Cortex of kidney (tissue), 1 donor: ENCODE measurements at places on chromosomes 6 and 20.

DNA sequence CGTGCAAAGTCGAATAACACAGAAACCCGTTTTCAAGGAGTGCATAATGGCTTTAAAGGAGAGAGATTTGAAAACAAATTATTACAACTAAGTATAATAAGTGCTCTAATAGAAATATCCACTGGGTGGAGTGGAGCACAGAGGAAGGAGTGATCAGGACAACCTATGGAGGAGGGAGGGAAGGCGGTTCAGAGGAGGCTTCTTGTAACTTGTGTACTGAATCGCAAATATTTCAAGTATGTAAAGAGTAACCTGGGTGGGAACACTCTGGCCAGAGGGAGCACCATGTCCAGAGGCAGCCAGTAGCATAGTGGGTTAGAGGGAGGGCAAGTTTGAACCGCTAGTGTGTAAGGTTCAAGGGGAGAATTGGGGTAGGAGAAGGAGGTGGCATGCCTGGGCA is 21.6 kb upstream of the TNFAIP3 start:
- no peak for DNase-seq

- no peak for DNase-seq
Measured at GRCh38 chr6:52976591-52977035, 18.5 kb downstream of the GSTA4 start.

- DNase-seq, result no peak
Measured at GRCh38 chr6:137427656-137428290, 66.4 kb downstream of the OLIG3 start.

DNA sequence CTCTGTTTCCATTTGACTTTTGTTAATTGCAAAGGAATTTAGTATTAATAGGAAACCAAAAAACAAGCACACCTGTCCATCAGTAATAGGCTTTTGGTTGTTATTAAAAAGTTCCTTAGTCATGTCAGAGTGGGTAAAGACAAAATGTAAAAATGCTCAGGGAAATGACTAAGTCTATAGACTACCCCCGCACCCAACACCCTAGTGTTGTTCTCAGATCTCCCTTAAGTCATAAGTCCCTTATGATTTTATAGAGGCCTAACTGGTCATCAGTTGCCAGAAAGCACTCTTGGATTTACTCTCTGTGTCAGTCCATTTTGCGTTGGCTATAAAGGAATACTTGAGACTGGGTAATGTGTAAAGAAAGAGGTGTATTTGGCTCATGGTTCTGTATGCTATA is 52.8 kb downstream of the MAP3K4 start:
- DNase-seq, result no peak

DNA sequence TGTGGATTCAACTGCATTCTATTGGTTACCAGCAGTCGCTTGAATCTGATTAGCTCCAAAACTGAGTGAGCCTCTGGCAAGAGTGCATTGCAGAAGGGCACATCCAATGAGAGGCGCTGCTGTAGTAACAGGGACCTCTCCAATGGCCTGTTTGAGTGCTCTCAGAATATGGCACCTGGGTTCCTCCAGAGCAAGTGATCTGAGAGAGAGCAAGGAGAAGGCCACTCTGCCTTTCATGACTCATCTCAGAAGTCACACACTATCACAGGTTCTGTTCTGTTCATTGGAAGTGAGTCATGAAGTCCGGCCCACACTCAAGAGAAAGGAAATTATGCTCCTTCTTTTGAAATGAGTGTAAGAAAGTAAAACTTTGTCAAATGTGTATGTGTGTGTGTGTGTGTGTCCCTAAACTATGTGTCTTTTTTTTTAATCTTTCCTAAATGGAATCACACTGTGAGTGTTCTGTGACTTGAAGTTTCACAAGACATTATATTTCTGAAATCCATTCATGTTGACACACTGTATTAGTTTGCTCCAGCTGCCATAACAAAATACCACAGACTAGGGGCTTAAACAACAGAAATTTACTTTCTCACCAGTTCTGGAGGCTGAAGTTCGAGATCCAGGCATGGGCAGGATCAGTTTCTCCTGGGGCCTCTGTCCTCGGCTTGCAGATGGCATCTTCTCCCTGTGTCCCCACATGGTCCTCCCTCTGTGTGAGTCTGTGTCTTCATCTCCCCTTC is 138.3 kb upstream of the CDYL start:
- no peak for DNase-seq

DNA sequence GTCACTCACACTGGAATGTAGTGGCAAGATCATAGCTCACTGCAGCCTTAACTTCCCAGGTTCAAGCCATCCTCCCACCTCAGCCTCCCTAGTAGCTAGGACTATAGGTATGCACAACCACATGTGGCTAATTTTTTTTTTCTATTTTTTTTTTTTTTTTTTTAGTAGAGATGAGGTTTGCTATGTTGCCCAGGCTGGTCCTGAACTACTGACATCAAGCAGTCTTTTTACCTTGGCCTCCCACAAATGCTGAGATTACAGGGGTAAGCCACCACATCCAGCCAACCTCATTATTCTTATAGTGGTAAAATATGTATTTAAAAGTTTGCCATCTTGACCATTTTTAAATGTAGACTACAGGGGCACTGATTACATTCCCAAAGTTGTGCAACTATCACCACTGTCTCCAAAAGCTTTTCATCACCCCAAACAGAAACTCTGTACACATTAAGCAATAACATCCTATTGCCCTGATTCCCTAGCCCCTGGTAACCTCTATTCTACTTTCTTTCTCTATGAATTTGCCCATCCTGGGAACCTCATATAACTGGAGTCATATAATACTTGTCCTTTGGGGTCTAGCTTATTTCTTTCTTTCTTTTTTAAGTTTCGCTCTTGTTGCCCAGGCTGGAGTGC is 268.0 kb upstream of the JARID2 start:
- no peak for DNase-seq

DNA sequence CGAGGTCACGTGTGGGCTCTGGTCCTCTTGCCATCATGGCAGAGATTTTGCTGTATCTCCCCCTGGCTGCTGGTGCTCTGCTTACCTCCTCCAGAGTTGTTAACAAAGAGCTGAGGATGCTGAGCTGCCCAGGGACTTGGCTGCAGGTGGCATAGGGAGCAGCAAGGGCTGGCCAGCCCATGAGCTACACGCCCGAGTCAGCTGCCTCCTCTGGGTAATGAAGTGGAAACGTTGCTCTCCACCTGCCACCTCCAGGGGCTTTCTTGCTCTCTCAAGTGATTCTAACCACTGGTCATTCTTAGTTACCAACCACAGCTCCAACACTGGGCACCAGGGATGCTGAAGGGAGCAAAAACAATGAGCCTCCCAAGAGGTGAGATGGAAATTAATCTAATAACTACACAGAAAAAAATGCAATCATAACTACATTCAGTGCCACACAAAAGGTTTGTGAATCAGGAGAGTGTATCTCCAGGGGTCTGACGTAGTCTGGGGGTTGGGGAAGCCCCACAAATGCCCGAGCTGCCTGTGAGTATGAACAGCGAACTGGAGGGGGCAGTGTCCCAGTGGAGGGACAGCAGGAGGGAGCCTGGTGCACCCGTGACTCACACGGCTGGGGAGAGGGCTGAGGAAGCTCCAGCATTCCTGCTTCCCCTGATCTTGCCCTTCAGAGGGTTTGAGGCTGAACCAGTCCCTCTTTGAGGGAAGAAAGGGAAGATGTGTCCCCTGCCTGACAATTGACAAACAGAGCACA is 78.7 kb downstream of the CDH26 start:
- no peak for DNase-seq

DNA sequence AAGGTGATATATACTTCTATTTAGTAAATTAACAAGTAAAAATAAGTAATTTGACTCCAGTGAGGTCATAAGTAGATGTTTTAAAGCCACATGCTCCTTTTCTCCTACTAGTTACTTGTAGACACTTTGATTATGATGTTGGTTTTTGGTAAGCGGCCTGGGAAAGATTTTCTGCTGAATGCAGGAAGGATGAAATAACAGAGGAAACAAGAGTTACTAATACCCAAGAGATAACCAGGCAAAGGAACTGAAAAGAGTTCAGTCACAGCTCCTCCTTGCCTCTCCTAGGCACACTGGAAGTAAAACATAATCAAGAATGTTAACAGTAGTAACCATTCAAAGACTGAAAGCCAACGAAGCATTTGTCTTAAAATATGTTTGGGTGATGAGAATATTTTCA is 203.3 kb downstream of the RNGTT start:
- no peak for DNase-seq

DNA sequence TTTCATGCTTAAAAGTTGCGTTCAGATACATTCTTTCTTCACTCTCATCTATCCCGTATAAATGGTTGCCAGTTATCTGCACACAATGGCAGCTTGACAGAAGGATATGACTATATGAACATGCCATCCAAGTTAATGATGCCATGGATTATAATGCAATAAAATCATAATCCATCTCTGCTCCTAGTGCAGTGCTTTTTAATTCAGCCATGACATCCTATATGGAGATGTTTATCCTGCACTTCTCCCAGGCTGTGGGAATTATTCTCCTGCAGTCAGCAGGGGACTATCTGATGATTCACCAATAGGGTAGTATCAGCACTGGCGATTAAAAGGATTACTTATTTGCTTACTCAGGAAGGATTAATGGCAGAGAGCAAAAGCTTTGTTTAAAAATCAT is 273.8 kb downstream of the SAMD5 start:
- DNase-seq, result no peak

- DNase-seq, result no peak
Measured at GRCh38 chr20:62048346-62048761, 17.3 kb downstream of the TAF4 start.

DNA sequence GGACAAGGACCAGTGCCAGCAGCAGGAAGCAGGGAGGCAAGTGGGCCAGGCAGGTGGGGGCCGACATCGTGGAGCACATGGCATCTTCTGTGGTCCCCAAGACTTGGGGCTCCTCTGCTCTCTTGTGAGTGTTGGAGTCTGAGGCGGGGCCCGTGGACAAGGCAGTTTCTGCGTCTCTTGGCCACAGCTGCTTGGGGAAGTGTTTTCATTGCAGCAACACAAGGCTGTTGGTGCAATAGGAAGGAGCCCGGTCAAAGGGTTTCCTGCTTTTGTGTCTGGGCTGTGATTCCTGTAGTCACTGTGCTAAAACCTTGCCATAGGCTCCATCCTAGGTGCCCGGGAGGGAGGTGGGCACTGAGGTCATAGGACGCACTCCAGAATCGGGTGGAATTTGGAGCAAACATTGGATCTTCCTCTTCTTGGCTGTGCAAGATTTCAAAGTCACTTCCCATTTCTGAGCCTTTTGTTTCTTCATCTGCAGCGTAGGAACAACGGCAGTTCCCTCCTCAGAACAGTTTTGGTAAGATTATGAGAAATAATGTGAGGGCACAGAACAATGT is at the start of gene SIRPB2:
Gene SIRPB2 (minus strand): TSS at position 140 of the 560 bp plus-strand sequence. CDS start 61 bp downstream, at position 79.
- DNase-seq, result no peak

- no peak for DNase-seq
Measured at GRCh38 chr6:122789182-122790027, at the start of gene SMPDL3A. Gene SMPDL3A (plus strand): TSS chr6:122789258. CDS start chr6:122789347, 89 bp downstream.

- DNase-seq, result no peak
Measured at GRCh38 chr6:160996131-160996601, 4.6 kb downstream of the MAP3K4 start.

DNA sequence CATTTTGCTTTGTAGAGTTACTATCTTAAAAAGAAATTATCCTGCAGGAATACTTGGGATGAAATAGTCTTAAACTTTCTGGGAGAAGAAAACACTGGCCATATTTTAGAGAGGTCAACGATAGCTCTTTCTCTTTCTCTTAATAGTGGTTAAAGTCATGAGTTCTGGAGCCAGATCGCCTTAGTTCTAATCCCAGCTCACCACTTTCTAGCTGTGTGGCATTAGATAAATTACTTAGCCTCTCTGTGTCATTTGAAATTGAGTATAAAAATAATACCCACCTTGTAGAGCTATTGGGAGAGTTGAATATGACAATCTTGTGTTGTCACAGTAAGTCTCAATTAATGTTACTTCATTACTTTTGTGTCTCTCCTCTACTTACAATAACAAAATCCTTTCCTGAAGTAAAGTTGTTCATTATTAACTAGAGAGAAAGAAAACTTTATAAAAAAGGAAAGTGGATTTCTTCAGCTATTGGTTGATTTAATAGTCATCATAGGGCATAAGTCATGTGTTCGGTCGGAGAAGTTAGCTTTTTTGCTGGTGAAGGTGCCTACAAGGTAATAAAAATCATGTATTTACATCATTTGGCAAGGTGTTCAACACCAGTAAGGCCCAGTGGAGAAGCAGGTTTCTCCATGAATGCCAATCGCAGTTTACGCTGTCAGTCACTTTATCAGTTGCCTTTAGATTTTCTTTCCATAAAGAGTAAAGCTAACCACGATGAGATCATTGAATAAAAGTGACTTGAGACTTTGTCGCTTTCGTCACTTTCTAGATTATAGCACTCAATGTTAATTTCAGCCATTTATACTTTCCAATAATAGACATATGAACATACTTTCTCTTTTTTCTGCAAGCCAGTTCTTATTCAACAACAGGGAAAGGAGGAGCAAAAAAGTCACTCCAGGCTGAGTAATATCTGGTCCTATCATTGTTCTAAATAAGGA is 2.0 kb downstream of the NEDD9 start:
- no peak for DNase-seq

DNA sequence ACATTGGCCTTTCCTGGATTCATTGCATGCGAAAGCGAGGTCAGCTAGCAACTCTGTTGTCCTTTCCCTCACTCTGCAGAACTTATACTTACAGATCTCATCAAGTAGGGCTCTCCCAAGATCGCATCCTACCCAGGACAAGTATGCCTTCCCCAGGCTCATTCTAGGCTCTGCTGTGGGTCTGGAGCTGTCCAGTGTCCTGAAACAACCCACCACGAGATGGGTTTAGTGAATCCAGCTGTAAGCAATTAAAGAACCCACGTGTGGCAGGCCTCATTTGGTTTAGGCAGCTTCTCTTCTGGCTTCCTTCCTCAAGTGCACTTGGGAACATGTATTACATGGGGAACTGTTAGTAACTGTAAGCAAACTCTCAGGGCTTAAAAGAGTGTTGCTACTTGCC is 406.5 kb upstream of the CHD6 start:
- no peak for DNase-seq

DNA sequence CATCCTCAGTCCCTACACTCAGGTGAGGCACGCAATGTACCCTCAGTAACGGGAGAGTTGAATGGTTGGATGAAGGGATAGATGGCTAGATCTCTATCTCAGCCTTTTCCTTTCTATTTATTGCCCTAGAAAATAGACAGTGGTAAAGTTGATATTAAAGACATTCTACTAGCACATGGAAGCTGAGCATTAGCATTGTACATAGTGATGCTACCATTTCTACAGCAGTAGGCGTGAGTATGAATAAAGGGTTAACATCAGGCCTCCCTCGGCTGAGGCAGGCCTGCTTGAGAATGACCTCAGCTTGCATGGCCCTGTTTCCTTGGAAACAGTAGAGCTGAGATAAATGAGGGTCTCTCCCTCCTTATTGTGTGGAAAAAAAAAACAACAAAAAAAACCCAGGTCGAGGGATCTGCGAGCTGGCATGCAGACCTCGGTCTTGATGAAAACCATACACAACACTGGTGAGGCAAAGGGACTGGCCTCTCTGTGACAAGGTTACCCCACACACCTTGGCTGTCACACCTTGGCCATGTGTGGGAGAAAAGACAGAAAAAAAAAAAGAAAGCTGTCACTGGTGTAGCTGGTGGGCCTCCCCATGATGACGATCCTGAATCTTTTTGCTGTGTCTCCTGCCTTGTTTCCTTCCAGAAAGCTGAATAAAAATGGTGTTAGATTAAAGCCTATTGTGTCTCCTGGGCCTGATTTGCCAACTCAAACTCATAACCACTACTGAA is 160.0 kb downstream of the HACE1 start:
- no peak for DNase-seq
